Ascending aorta (tissue), 2 donors: ENCODE measurements at places on chromosomes 6 and 20.

GRCh38 chr6:132607544-132608233, 16.4 kb downstream of the TAAR2 start:
- no peaks in the 10 kb centered on the region for H3K36me3 ChIP-seq
- H3K27me3 ChIP-seq = no peaks in the 10 kb centered on the region
- H3K4me1 ChIP-seq = no peaks in the 10 kb centered on the region
- no peak overlapping the region for H3K27ac ChIP-seq
- DNase-seq = no peak

DNA sequence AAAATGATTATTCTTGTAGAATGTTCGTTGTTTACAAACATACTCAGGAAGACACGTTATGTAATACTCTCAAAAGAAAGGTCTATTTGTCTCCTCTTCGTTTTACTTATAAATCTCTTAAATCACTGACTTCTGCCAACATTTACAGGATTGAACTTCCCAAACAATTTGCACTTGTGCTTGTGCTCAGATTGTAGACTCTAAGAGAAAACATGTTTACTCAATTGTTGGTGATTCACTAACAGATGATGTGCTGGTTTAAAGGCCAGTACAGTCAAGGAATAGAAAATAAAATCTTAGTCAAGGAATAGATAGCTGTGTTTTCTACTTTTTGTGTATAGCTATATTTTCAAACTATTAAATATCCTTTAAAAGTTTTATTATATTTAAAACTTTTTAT, 172.8 kb downstream of the GJA1 start:
- no peak overlapping the region for H3K27ac ChIP-seq
- H3K36me3 ChIP-seq = no peaks in the 10 kb centered on the region
- H3K4me1 ChIP-seq = no peaks in the 10 kb centered on the region
- no peak for DNase-seq
- no peak overlapping the region for H3K4me3 ChIP-seq
- no peaks in the 10 kb centered on the region for H3K27me3 ChIP-seq

DNA sequence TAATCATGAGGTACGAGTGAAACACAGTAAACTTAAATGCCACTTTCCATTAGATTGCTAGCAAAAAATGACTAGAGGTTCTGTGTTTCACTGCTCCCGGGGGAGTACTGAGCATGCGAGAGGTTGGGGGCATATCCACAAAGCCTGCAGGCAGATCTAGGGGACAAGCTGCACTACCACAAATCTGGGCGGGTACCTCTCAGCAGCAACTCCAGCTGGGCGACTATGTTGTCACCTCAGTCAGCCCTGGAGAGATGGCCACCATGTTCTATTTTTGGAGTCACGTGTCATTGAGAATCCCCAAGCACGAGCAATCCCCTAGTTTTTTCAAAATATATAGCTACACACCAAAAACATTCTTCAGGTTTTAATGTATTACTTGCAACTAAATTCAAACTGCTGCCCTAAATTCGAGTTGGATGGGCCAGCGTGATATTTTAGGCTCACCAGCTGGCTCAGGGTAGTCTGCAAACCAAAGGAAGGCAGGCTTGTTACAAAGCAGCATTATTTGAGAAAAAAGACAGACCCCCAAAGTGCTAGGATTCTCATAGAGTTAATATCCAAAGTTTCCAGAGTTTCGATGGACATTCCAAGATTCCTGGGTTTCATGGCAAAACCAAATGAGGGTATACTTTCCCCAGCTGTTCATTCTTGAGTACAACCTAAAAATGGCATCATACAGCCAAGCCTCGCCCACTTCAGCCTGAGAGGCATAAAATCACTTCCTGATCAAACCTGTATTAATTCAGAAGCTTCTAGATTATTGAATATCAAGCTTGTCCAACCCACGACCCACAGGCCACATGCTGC, 24.1 kb upstream of the MYLIP start:
- DNase-seq = no peak
- H3K4me1 ChIP-seq = peaks cover 3% of the 10 kb centered on the region
- H3K36me3 ChIP-seq = no peaks in the 10 kb centered on the region
- no peak overlapping the region for H3K27ac ChIP-seq
- no peaks in the 10 kb centered on the region for H3K27me3 ChIP-seq

DNA sequence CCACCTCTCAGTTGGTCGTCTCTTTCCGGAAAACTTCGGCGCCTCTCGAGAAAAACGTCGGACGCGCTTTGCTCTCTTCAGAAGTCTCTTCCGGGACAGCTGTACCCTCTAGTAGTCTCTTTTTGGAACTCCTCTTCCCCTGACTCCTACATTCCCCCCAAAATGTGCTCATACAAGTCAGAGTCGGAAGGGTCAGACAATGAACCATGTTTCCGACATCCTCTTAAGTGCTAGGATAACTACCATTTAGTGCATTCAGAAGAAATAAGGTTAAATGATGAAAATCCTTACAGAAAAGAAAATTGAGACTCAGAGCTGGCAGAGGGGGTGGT, 476 bp upstream of the TP53RK start:
- peak overlapping the region; percentile 89 for H3K27ac ChIP-seq
- peak overlapping the region; percentile 66 for H3K4me3 ChIP-seq
- DNase-seq = no peak
- H3K27me3 ChIP-seq = no peaks in the 10 kb centered on the region
- peaks cover 4% of the 10 kb centered on the region for H3K36me3 ChIP-seq
- peaks cover 9% of the 10 kb centered on the region for H3K4me1 ChIP-seq

DNA sequence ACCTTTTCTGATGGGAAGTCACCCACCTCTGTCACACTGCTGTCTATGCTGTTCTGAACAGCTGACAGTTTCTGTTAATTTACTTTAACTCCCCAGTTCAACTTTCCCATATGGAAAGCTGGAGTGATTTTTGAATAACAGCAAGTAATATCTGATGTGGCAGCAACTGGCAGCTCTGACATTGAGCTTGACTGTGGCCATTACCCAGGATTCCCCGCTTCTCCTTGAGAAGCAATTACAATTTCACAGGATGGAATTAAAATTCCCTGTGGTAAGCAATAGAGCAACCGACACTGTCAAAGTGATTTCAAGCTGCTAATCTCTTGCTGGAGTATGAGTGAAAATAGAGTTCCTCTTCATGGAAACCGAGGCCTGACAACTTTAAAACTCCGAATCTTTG, 348.1 kb upstream of the SOX4 start:
- DNase-seq = no peak
- no peak overlapping the region for H3K4me3 ChIP-seq
- H3K36me3 ChIP-seq = no peaks in the 10 kb centered on the region
- H3K4me1 ChIP-seq = no peaks in the 10 kb centered on the region

DNA sequence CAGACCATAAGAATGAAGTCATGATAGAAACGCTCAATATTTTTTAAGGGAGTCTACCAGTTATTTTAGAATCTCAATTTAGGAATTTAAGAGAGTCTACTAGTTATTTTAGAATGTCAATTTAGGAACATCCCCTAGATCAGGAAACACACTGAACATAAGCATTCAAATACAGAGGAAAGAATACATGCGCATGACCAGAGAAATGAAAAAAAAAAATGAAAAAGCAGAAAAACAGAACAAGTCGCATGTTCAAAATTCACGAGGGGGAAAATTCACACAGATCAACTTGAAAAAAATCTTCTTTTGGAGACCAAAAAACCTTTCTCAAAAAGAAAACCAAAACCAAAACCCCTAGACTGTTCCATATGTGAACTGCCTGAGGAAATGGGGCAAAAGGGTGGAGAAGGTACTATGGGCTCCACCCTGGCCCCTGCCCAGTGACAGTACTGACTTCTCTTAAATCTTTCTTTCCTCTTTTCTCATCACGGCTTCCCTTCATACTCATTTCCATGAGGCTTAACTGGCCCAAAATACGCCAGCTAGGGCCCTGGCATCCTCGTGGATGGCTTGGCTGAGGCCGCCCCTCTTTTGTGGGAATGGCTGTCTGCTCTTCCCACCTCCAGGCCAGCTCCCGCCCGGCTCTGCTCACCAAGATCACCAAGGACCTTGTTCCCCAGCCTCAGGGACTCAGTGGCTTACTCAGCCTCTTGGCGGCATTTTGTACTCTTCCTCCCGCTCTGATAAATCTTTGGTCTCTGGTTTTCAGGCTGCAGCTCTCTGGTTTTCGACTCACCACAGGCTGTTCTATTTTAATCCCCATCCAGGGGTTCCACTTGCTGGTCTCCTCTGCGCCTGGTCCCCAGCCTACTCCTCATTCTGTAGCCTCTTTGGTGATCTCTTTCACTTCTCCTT, 11.2 kb downstream of the ZBTB2 start:
- H3K4me3 ChIP-seq = peak overlapping the region; percentile 37
- no peak for DNase-seq
- H3K4me1 ChIP-seq = peaks cover 3% of the 10 kb centered on the region
- no peaks in the 10 kb centered on the region for H3K27me3 ChIP-seq

DNA sequence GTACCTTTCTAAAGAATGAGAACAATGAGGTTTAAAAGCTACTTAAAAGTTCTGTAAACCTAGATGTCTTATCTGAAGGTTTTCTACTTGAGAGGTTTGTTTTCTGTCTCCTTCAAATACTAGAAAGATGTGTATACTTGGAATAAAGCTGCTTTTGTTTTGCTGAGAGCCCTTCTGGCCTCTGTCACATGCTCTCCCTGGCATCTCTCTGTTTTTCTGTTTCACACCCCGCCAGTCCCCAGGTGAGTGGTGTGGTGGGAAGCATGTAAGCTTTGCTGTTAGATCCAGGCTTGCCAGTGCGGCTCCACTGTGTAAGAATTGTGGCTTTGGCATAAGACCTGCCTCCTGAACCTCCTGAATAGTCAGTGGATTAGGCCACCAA, 56.8 kb downstream of the SNX9 start:
- H3K4me3 ChIP-seq = no peak overlapping the region
- no peaks in the 10 kb centered on the region for H3K4me1 ChIP-seq
- peak overlapping the region; percentile 9 for H3K27ac ChIP-seq
- H3K36me3 ChIP-seq = peaks cover 36% of the 10 kb centered on the region
- DNase-seq = no peak
- H3K27me3 ChIP-seq = no peaks in the 10 kb centered on the region

- no peaks in the 10 kb centered on the region for H3K27me3 ChIP-seq
- H3K4me1 ChIP-seq = no peaks in the 10 kb centered on the region
- no peak overlapping the region for H3K4me3 ChIP-seq
- no peak overlapping the region for H3K27ac ChIP-seq
- no peak for DNase-seq
Measured at GRCh38 chr20:59588236-59588855, 16.0 kb upstream of the PHACTR3 start.

- no peak for DNase-seq
- H3K4me3 ChIP-seq = no peak overlapping the region
- no peaks in the 10 kb centered on the region for H3K27me3 ChIP-seq
- no peaks in the 10 kb centered on the region for H3K36me3 ChIP-seq
- H3K27ac ChIP-seq = peak overlapping the region; percentile 38
- no peaks in the 10 kb centered on the region for H3K4me1 ChIP-seq
Measured at GRCh38 chr20:1945134-1945618, 48.7 kb downstream of the PDYN start.

- no peak for DNase-seq
- peak overlapping the region; percentile 89 for H3K27ac ChIP-seq
- no peaks in the 10 kb centered on the region for H3K36me3 ChIP-seq
- H3K4me1 ChIP-seq = peaks cover 14% of the 10 kb centered on the region
Measured at GRCh38 chr6:53544217-53544469, 758 bp downstream of the GCLC start.

DNA sequence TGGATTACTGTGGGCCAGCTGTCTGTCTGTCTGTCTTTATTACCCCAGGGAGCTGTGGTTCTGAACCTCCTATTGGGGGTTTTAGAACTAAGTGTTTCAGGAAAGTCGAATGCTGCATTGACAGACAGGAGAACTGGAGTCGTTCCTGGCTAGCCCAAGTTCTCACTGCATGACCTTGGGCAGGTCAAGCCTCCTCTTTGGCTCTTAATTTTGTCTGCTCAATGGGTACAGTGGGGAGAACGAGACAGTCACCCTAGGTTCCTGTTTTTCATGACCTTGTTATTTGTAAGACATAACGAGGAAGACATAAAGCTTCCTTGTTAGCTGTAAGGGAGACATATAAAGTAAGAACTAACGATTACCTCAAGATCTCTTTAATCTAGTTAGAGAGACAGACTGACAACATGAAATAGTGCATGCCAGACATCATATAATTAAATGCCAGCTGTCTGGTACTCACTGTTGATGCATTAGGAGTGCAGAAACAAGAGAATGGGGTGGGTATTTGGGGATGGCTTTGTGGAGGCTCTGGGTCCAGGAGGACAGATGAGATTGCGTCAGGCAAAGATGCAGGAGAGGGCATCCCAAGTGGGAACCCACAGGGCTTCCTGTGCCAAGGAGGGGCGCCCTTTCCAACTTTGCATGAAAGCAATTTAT, 3.7 kb upstream of the CCDC167 start:
- H3K27me3 ChIP-seq = no peaks in the 10 kb centered on the region
- no peaks in the 10 kb centered on the region for H3K4me1 ChIP-seq
- no peak for DNase-seq
- H3K4me3 ChIP-seq = no peak overlapping the region

DNA sequence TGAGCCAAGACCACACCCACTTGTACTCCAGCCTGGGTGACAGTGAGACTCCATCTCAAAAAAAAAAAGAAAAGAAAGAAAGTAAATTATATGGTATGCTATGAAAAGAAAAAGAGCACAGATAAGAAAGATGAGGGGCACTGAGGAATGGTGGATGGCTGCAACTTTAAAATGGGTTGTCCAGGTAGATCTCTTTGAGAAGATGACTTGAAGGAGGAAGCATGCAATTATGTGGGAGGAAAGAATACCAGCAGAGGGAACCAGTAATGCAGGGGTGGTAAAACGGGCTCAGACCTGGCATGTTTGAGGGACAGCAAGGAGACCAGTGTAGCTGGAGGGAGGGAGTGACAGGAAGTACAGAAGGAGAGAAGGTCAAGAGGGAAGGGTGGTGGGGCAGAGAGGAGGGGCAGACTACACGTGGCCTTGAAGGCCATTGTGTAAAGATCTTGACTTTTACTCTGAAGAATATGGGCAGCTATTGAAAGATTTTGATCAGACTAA, 22.3 kb downstream of the LINC00237 start:
- no peaks in the 10 kb centered on the region for H3K4me1 ChIP-seq
- no peaks in the 10 kb centered on the region for H3K36me3 ChIP-seq
- H3K27me3 ChIP-seq = no peaks in the 10 kb centered on the region
- H3K27ac ChIP-seq = no peak overlapping the region
- no peak for DNase-seq

DNA sequence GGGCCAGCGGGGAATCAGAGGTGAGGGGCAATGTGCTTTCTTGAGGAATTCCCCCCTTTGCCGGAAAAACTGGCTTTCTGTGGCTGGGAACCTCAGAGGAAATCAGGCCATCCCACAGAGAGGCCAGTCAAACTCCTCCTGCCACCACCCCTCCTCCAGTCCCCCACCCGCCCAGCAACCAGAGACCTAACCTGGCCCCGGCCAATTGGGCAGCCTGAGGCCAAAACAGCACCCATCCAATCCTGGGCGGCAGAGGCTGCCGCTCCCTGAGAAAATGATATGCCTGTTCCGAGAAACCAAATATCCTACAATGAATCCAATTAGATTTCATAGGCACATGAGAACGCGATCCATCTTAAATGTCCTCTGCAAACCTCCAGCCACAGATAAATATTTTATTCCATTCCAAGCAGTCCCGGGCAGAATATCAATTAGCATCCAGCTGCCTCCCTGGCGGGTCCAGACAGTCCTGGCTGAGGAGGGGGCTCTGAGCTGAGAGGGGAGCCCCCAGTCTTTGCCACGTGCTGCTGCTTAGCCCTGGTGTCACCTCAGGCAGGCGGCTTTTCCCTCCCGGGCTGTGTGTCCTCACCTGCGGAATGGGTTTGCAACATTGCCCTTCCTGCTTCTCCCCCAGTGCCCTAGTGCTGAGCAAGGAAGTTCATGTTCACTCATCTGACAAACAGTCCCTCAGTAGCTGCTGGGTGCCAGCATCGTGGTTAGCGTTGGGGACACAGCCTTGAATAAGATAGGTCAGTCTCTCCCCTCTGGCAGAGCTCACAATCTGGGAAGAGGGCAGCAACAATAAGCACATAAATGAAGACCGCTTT, 95.0 kb downstream of the DLGAP4 start:
- H3K4me1 ChIP-seq = no peaks in the 10 kb centered on the region
- DNase-seq = no peak
- H3K36me3 ChIP-seq = no peaks in the 10 kb centered on the region
- peaks cover 8% of the 10 kb centered on the region for H3K27me3 ChIP-seq
- H3K4me3 ChIP-seq = no peak overlapping the region
